GM19239 (cell line): ENCODE measurements at places on chromosomes 2 and 18.
A peak's percentile ranks its signal among the peaks of the same experiment; 100 is the strongest.

DNA sequence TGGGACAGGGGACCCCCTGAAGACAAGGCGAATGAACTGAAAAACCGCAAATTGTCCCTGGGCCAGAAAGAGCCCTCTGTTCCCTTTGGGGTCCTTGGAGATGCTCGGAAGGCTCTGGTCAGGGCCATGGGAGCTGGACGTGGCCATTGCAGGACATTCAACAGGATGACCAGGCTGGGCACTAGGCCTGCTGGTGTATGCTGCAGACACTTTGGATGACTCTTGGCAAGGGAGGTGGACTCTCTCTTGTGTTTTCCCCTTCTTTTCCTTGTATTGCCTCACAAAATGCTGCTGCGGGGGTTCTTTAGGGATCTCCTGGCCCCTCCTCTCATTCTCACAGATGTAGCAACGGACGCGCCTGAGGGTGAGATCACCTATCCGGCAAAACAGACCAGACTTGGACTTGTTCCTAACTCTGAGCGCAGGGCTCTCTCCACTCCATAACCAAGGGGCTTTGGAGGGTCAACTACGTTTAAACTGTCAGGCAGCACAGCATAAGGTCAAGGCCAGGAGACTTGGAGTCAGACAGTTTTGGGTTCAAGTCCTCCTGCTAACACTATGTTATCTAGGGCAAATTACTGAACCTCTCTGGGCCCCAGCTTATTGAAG is 41.8 kb upstream of the SH3RF3 start:
- no peak for DNase-seq

DNA sequence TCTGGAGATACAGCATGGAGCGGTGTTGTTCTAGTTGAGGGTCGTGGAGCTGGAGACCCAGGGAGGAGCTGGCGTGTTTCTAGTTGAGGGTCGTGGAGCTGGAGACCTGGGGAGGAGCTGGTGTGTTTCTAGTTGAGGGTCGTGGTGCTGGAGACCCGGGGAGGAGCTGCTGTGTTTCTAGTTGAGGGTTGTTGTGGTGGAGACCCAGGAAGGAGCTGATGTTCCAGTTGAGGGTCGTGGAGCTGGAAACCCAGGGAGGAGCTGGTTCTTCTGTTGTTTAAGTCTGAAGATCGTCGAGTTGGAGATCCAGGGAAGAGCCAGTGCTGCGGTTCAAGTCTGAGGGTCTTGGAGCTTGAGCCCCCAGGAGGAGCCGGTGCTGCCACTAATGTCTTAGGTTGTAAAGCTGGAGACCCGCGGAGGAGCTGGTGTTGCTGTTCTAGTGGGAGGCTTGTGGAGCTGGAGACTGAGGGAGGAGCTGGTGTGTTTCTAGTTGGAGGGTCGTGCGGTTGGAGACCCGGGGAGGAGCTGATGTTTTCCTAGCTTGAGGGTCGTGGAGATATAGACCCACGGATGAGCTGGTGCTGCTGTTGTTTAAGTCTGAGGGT is 155.3 kb downstream of the RTP5 start:
- DNase-seq, result no peak

DNA sequence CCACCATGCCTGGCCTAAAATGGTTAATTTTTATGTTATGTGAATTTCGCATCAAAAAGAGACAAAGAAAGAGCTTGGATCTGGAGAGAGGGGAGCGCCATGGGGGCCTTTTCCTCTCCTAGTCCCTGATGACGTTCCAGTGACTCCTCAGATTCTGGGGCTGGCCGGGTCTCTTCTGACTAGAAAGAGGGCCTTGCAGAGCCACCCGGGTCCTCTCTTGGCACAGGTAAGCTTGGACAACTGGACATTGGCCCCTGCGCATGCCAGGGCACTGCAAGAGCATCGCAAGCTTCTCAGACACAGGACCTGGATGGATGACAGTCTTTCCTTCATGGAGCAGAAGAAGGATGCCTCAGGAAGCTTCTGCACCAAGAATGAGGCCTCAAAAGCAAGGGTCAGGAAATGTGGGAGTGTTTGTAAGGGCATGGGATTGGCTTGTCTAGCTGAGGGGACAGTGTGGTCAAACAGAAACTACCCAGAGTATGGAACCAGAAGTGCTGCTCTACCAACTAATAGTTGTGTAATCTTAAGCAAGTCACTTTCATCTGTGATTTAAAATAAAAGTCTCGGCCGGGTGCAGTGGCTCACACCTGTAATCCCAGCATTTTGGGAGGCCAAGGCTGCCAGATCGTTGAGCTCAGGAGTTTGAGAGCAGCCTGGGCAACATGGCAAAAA is 35.2 kb downstream of the FOSL2 start:
- DNase-seq, result no peak

GRCh38 chr18:78992041-78993011 is 12.7 kb downstream of the SALL3 start:
- no peak for DNase-seq

DNA sequence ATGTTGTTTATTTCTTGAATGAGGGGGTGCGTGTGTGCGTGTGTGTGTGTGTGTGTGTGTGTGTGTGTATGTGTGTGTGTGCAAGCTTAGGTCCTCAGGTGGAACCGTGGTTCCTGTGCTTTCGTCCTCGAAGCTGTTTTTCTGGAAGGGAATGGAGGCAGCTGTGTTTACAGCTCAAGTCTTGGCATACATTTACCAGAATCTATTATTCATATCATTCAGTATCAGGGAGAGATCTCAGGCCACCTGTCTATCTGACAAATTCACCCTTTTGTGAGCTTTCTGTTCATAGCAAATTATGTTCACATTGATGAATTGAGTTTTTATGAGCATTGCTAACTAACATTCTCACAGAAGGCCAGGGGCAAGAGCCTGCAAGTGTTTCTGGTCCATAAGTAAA is 550.4 kb downstream of the ARHGAP15 start:
- no peak for DNase-seq

DNA sequence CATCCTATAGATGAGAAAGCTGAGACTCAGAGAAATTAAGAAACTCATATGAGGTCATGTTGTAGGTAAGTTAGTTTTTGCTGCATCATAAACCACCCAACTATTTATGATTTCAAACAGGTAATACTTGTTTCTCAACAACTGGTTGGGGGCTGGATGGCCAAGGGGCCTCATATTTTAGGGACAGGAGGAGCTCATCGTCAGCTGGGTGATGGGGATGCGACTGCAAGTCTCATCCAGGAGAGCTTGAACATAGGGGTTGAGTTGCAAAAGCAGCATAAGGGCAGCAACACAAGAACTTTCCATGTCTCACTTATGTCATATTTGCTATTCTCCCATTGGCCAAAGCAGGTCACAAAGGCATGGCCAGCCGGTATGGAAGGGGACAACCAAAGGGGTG is 3.6 kb upstream of the RNU2-63P start:
- DNase-seq, result no peak

DNA sequence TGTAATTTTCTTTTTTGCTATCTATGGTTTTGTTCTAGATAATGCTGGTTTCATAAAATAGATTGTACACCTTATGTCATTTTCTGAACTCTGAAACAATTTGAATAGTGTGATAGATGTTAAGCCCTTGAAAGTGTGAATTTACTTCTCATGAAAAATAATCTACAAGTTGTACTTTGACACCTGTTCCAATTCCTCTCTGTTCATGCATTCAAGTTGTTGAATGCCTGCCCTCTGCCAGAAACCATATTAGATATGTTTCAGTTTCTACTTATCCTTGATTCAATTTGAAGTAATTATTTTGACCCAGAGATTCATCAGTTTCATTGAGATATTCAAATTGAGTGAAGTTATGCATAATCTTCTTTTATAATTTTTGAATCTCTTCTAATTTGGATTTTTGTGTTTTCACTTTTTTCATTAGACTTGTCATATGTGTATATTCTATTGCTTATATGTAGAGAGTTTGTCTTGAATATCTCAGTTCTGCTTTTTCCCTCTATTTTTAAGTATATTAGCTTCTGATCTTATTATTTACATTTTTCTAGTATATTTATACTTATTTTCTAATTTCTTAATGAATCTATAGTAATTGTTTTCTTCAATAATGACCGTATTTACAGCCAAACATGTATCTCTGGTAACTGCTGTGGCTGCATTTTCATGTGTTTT is 143.3 kb upstream of the TACR1 start:
- DNase-seq, result no peak

DNA sequence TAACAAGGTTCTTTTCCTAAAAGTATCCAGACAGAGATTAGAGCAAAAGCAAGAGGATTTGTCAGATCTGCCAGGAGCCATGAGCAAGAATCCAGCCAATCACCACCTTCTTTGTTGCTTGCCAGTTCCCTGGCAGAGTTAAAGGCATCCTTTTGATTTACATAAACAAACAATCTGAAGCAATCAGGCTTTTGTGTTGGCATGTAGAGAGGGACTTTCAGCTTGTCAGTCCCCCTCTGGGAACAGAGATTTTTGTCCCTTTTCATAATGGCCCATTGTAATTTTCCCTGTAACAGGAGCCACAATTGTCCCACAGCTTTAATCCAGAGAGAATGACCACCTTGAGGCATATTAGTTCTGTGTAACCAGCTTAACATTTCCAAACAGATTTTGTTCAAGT is at the start of gene ERMN:
ERMN (minus strand) TSS at position 39 of the 400 bp plus-strand sequence. CDS start 182 bp downstream, outside the sequence.
- DNase-seq, result no peak

- DNase-seq, result no peak
Measured at GRCh38 chr18:79574938-79575525, 104.6 kb upstream of the CTDP1 start.

GRCh38 chr18:37393221-37393827 is 172.3 kb downstream of the CELF4 start:
- DNase-seq, result no peak

- no peak for DNase-seq
Measured at GRCh38 chr18:39481281-39481680, 1915.7 kb upstream of the CELF4 start.

- DNase-seq, result peak; percentile 34
Measured at GRCh38 chr2:88671786-88672427, 19.6 kb upstream of the RPIA start.

DNA sequence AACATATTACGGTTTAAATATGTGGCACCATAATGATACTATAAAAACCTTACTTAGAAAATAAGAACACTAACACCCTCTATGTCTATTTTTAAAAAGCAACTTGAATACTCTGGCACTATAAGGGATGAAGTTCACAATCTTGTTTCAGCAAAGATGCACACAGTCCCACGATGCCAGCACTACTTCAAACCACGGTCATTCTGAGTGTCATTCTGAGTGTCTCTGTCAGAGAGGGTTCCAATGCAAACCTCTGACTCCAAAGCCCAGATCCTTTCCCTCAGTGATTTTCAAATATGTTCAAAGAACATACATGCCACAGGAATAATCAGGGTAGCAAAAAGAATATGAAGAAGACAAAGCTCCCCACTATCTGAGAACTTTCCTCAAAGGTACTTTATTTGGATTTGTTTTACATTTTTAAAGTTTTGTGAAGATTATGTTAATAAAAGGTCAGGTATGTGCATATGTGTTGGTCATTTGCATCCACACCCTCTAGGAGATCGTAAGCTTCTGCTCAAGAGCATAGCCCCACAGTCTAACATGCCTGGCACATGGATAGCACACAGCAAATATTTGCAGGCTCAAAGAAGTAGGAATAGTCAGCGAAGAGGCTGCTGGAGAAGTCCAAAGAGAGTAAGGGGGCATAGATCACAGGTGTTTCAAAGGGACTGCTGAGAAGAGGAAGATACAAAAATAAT is 127.6 kb downstream of the DYM start:
- no peak for DNase-seq

DNA sequence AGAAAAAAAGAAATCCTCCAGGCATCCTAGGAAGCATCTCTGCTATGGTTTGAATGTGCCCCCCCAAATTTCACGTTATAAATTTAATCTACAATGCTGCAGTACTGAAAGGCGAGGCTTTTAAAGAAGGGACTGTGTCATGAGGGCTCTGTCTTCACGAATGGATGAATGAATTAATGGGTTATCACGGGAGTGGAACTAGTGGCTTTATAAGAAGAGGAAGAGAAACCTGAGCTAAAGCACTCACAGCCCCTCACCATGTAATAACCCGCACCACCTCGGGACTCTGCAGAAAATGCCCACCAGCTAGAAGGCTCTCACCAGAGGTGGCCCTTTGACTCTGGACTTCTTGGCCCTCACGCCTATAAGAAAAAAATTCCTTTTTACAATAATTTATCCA is 27.6 kb downstream of the RNU4ATAC start:
- DNase-seq, result no peak
